ENCODE measurements at places on chromosomes 16 and 17.

- no peak for DNase-seq
Measured at GRCh38 chr16:10822702-10823101, 4.1 kb upstream of the TVP23A start.

- DNase-seq, result no peak
Measured at GRCh38 chr16:4306470-4307214, 9.2 kb upstream of the GLIS2 start.

GRCh38 chr17:17836818-17837379 lies at the start of gene SREBF1:
SREBF1 (minus strand) TSS chr17:17836986; CDS start chr17:17836817, 169 bp downstream.
- DNase-seq, result peak; percentile 63

DNA sequence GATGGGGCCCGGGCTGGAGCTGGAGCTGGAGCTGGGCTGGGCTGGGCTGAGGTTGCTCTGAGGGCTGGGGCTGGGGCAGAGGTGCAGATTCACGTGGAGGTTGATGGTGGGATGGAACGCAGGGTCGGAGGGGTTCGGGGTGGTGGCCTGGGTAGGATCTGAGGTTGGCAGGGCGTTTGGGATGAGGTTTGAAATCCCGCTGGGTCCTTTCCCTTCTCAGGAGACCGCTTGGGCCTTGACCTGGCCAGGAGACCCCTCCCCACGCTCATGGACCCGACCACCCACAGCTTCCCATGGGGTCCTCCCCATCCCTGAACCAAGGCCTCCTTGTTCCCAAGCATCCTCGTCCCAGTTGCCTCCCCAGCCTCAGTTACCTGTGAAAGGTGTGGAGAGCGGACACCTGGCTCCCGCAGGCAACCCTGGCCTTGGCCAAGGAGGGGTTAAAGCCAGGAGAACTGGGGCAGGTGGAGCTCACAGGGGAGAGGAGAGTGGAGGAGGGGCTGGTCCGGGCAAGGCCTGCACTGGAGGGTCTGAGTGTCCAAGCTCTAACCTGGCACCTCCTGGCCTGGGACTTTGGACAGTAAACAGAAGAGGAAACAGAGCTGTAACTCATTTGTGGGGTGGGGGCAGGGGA lies at the start of gene ASGR2:
Gene ASGR2 (minus strand): TSS at position 582 of the 634 bp plus-strand sequence. CDS start 582 bp downstream, outside the sequence.
- DNase-seq, result no peak

DNA sequence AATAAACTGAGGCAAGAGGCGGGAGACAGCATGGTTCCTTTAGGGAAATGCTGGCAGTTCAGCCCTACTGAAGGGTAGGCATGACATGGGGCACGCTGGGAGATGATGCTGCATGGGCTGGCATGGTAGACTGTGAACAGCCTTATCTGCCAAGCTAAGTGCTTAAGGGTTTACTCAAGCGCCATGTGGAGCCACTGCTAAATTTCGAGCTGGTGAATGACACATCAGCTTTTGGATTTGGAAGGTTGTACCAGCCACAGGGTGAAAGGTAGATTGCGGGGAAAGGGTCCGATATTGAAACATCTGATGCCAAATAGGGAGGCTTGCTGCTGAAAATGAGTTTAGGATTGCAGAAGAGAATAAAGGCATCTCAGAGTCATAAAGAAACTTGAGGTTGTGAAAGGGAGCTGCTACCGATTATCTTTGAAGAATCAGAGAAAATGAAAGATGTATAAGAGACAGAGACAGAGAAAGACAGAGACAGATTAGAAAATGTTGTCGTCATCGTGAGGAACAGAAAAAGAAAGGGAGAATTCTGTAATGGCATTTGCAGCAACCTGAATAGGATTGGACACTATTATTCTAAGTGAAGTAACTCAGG lies 16.3 kb downstream of the PIK3R5 start:
- DNase-seq, result no peak

DNA sequence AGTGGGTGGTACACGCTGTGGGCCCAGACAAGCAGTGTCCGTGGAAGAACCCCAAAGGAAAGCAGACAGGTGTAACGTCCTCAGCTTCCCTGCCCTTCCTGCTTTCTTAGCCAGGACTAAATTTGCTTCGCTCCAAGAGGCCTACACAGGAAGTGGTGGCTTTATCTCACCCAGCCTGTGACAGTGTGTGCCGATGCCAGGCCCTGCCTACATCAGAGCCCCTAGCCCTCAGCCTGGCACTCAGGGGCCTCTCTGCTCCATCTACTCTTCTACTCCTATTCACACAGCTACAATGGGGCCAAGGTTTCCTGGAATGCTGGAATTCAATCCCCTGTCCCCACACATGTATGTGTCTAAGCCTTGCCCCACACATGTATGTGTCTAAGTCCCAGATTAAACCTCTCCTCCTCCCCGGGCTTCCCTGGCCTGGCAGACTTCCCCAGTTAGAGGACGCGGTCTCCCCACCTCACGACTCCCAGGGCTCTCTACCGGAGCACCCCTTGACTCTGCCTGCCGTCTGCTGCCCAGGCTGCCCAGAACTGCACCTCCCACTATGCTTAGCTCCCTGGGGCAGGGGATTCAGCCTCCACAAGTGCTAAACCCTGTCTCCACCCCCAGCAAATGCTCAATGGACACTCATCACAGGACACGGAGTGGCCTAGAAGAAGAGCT lies 8.2 kb downstream of the PGAP3 start:
- DNase-seq, result no peak

Data from stimulated activated CD8-positive, alpha-beta memory T cell treated with anti-CD3 and anti-CD28 coated beads, Interleukin-2, amount 100 ng/mL, for 48 hours (primary cell).